ENCODE measurements at places on chromosomes 2 and 18. TPM values are rescaled to one million over a fixed set of nuclear protein-coding genes. Genes with fewer than 3 reads are reported as not detected.

The SPDYA gene
- 2.8 TPM for total RNA-seq

The FARP2 gene
- 49.1 TPM for total RNA-seq

The ALPG gene
- total RNA-seq = not detected

The KCNK3 gene
- total RNA-seq = 14.7 TPM

The IGFBP5 gene
- 808 TPM for total RNA-seq

The OSBPL6 gene
- total RNA-seq = 2.4 TPM

The SERPINB7 gene
- not detected for total RNA-seq
